Osteocyte (in vitro differentiated cells): ENCODE measurements at places on chromosomes 16 and 17.

GRCh38 chr17:49871211-49871610 is 23.3 kb upstream of the TAC4 start:
- peaks cover 34% of the 10 kb centered on the region for H3K27me3 ChIP-seq
- H3K4me1 ChIP-seq: no peaks in the 10 kb centered on the region
- H3K4me3 ChIP-seq: no peak overlapping the region
- no peaks in the 10 kb centered on the region for H3K36me3 ChIP-seq
- no peak overlapping the region for H3K27ac ChIP-seq
- DNase-seq: no peak

DNA sequence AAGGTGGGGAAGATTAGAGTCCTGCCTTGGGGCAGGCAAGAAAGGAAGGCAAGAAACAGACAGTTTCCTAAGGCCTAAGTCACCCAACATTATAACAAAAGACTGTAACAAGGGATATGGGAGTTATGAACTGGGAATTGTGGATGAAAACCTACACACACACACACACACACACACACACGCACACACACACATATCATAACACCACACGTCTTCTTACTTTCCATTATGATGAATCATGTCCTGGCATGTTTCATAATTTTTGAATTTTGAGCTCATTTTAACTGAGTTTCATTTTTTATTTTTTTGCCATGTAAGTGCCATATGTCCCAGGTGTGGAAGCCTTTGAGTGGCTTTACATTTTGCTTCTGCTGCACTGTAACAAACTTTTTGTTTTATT is 29.9 kb downstream of the HS3ST2 start:
- H3K27me3 ChIP-seq: peaks cover 3% of the 10 kb centered on the region
- H3K4me1 ChIP-seq: no peaks in the 10 kb centered on the region
- H3K27ac ChIP-seq: no peak overlapping the region
- no peaks in the 10 kb centered on the region for H3K36me3 ChIP-seq
- DNase-seq: no peak
- no peak overlapping the region for H3K4me3 ChIP-seq

- H3K36me3 ChIP-seq: peaks cover 13% of the 10 kb centered on the region
- peaks cover 13% of the 10 kb centered on the region for H3K4me1 ChIP-seq
- H3K4me3 ChIP-seq: peak overlapping the region; percentile 88
- DNase-seq: no peak
- H3K27me3 ChIP-seq: no peaks in the 10 kb centered on the region
These were observed 825 bp downstream of the BLMH start for GRCh38 chr17:30290696-30291542.

- no peaks in the 10 kb centered on the region for H3K4me1 ChIP-seq
- no peaks in the 10 kb centered on the region for H3K27me3 ChIP-seq
- H3K36me3 ChIP-seq: peaks cover 32% of the 10 kb centered on the region
- peak overlapping the region; percentile 57 for H3K27ac ChIP-seq
- H3K4me3 ChIP-seq: no peak overlapping the region
These were observed 45.2 kb upstream of the STAC2 start for GRCh38 chr17:39270923-39271322.

DNA sequence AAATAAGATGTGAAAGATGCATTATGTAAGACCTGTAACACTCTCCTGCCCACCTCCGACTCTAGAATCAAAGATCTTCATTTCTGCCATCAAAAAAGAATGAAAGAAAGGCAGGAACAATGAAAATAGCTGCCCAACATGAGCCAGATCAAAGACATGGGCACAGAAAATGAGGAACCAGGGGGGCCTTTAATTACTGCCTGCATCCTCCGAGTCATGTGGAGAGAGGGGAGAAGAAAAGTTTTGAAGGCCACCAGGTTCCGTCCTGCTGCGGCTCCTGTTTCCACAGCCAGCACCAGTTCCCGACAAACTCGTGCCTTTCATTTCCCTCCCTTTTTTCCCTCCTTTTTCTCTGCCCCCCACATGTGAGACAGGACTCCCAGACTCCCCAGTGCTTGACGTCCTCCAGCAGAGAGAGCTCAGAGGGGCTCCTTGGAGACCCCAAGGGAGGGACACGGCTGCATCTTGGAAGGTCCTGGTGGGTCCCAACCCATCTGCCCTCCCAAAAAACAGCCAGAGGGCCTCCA is 168.4 kb downstream of the ZNF423 start:
- H3K27ac ChIP-seq: no peak overlapping the region
- peaks cover 3% of the 10 kb centered on the region for H3K4me1 ChIP-seq
- peaks cover 9% of the 10 kb centered on the region for H3K36me3 ChIP-seq
- peaks cover 20% of the 10 kb centered on the region for H3K27me3 ChIP-seq
- H3K4me3 ChIP-seq: no peak overlapping the region

DNA sequence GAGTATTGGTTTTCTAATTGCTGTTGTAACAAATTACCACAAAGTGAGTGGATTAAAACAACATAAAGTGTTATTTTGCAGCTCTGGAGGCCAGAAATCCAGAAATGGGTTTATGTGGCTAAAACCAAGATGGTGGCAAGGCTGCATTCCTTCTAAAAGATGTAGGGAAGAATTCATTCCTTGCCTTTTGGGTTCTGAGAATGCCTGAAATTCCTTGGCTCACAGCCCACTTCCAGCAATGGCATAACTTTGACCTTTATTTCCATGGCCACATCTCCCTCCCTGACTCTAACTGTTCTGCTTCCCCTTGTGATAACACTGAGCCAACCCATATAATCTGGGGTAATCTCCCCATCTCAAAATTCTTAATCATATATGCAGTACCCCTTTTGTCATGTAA is 269.6 kb upstream of the RPL38 start:
- H3K27ac ChIP-seq: no peak overlapping the region
- H3K4me1 ChIP-seq: no peaks in the 10 kb centered on the region
- H3K36me3 ChIP-seq: no peaks in the 10 kb centered on the region
- no peak overlapping the region for H3K4me3 ChIP-seq
- peak; percentile 17 for DNase-seq

DNA sequence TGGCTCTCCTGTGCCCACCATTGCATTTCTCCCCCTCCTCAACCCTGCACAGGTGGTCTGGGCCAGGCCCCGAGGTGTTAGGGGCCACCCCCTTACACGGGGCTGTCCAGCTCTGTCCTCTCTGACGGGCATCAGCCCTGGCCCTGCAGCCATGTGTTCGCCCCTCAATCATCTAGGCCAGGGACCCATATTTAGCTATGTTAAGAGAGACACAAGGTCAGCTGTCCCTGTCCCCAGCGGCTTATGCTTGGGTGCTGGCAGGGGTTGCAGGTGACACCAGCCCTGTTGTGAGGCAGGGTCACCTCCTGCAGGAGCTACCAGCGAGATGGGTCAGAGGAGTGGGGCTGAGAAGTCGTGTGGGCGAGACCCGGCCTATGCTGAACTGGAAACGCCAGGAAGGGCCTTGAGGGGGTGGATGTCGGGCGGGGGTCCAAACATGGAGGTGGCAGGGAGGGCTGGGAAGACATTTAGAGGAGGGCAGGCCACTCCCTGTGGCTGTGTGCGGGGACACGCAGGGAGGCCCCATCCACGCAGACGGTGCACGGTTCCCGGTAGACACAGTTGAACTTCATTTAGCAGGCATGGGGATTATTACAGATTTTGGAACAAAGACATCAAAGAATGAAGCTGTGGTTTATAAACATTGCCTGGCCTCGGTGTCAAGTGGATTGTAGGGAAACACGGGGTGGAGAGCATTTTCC is 133.2 kb upstream of the CHMP6 start:
- H3K36me3 ChIP-seq: peaks cover 10% of the 10 kb centered on the region
- DNase-seq: no peak
- H3K27me3 ChIP-seq: no peaks in the 10 kb centered on the region
- peaks cover 49% of the 10 kb centered on the region for H3K4me1 ChIP-seq
- H3K4me3 ChIP-seq: no peak overlapping the region

- no peaks in the 10 kb centered on the region for H3K4me1 ChIP-seq
- no peak for DNase-seq
- H3K27me3 ChIP-seq: no peaks in the 10 kb centered on the region
- peaks cover 23% of the 10 kb centered on the region for H3K36me3 ChIP-seq
These were observed 24.2 kb downstream of the MAP3K3 start for GRCh38 chr17:63646488-63646806.

DNA sequence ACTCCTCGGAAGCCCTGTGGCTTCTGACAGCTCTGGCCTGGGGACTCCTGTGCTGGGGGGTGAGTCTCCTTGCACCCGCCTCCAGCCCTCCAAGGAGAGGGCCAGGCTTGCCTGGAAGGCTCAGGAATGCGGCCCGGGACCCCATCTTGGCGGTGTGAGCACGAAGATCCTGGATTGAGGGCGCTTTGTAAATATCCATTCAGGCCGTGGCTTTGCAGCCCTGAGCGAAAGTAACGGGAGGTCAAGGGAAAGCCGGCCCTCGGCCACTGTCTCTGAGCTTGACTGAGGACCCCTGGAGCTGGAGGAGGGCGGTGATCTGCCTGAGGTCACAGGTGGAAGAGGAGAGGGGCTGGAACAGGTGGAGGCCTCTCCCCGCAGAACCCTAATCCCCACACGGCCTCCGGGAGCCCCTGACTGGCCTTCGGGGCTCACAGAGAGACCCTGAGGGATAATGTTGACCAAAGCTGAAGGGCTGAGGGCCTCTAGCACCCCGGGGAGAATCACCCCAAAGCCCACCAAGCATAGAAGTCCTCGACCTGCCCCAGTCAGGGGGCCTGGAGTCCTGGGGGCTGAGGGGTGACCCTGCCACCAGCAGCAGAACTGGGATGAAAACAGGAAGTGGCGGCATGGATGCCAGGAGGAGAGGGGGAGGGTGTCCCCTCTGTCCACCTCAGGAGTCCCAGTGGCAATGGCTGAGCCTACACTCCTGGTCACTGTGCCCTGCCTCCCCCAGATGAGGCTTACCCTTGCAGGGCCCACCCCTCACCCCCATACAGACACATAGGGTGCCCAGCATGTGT is 8.3 kb upstream of the RASD1 start:
- no peaks in the 10 kb centered on the region for H3K4me1 ChIP-seq
- DNase-seq: no peak
- H3K27me3 ChIP-seq: no peaks in the 10 kb centered on the region
- H3K4me3 ChIP-seq: no peak overlapping the region
- no peak overlapping the region for H3K27ac ChIP-seq

DNA sequence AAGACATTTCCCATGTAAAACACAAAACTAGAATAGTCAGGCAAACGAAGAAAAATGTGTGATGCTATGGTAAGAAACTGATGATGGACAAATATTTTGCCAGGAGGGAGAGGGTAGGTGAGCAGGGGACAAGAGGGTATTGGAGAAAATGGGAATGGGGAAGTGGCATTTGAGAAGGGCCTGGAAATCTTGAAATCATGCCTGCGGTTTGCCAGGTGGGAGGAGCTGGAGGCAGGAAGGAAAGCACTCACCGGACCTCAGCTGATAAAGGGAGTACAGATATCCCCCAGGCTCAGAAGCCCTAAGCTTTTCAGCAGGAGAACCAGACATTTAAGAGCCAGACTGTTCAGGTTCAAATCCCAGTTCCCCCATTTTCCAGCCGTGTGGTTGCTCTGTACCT is 103.6 kb downstream of the GSG1L start:
- H3K36me3 ChIP-seq: peaks cover 2% of the 10 kb centered on the region
- H3K27me3 ChIP-seq: no peaks in the 10 kb centered on the region
- DNase-seq: no peak
- H3K4me1 ChIP-seq: no peaks in the 10 kb centered on the region
- no peak overlapping the region for H3K27ac ChIP-seq
- no peak overlapping the region for H3K4me3 ChIP-seq

- H3K27me3 ChIP-seq: no peaks in the 10 kb centered on the region
- peaks cover 82% of the 10 kb centered on the region for H3K4me1 ChIP-seq
- H3K4me3 ChIP-seq: no peak overlapping the region
- peak overlapping the region; percentile 95 for H3K27ac ChIP-seq
These were observed 17.1 kb downstream of the SAP30BP start for GRCh38 chr17:75684249-75684648.

- H3K36me3 ChIP-seq: no peaks in the 10 kb centered on the region
- no peak overlapping the region for H3K27ac ChIP-seq
- peaks cover 28% of the 10 kb centered on the region for H3K4me1 ChIP-seq
- H3K4me3 ChIP-seq: no peak overlapping the region
- DNase-seq: no peak
These were observed 7.3 kb upstream of the SSTR2 start for GRCh38 chr17:73157521-73157890.

GRCh38 chr16:78900044-78900811 is 700.3 kb downstream of the MAF start:
- H3K4me3 ChIP-seq: no peak overlapping the region
- H3K27me3 ChIP-seq: no peaks in the 10 kb centered on the region
- no peak for DNase-seq
- H3K27ac ChIP-seq: no peak overlapping the region

DNA sequence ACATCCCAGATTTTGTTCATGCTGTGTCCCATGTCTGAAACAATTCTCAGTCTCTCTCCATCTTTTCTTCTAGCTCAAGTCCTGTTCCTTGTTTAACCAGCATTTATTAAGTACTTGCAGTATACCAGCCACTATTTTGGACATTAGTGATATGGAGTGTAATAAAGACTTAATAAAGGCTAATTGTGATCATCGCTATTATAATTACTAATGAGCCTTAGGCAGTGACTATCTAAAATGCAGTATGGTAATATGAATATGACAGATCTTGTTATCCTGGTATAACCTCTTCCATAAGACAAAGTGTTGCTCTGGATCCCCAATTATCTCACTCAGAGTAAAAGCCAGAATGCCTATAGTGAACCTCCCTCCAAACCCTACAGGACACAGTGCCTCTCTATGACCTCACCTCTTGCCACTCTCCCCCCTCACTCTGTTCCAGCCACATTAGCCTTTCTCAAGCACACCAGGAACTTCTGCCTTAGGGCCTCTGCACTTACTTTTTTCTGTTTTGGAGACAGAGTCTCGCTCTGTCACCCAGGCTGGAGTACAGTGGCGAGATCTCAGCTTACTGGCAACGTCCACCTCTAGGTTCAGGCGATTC is 1.8 kb upstream of the FLOT2 start:
- no peak for DNase-seq
- peak overlapping the region; percentile 50 for H3K27ac ChIP-seq
- no peaks in the 10 kb centered on the region for H3K36me3 ChIP-seq
- no peaks in the 10 kb centered on the region for H3K27me3 ChIP-seq
- H3K4me3 ChIP-seq: peak overlapping the region; percentile 11
- peaks cover 38% of the 10 kb centered on the region for H3K4me1 ChIP-seq

DNA sequence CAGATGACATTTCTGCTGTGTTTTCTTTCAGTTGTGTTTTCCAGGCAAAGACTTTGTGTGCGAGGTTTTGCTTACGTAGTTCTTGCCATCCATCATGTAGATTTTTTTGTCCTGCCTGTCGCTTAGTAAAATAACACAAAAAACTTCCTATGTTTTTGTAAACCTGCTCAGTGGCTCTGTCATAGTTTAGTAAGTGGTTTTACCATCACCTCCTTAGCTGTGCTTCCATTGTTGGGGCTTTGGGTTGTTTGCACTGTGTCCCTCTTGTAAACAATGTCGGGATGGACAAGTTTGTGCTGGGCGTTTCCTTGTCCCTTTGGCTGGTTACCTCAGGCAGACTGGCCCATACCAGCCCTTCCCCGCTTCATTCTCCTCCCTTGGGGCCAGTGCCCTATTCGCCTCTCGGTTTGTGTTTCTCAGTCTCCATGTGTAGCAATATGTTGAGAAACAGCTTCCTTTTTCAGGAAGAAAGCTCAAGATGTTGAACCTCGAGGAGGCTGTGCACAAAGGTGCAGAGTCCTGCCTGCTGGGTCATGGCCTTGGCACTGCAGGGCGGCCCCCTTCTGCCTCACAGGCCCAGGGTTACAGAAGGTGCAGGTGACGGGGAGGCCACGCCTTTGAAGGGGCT is 74.6 kb downstream of the KSR1 start:
- no peak overlapping the region for H3K4me3 ChIP-seq
- H3K4me1 ChIP-seq: peaks cover 91% of the 10 kb centered on the region
- DNase-seq: no peak
- no peaks in the 10 kb centered on the region for H3K36me3 ChIP-seq
- peak overlapping the region; percentile 80 for H3K27ac ChIP-seq
- no peaks in the 10 kb centered on the region for H3K27me3 ChIP-seq
